ENCODE measurements at places on chromosomes 12 and 14. TPM values are rescaled to one million over a fixed set of nuclear protein-coding genes. Genes with fewer than 3 reads are reported as not detected.

ATP5MC2 gene
- total RNA-seq = 241 TPM

IRF2BPL gene
- total RNA-seq = 47.7 TPM

LYZ gene
- total RNA-seq = 32.8 TPM

TMTC3 gene
- 37.1 TPM for total RNA-seq

ASB2 gene
- total RNA-seq = 69.5 TPM

HOTAIR gene
- total RNA-seq = not detected

DNAH10 gene
- 0.62 TPM for total RNA-seq

CACNA1C gene
- 6.5 TPM for total RNA-seq

BBOF1 gene
- 3.1 TPM for total RNA-seq

All from tongue (tissue), 3 donors.